ENCODE measurements at places on chromosomes 2 and 18.

- DNase-seq: no peak
Measured at GRCh38 chr2:6927186-6927585, 10.0 kb downstream of the RNF144A start.

GRCh38 chr18:50679056-50679455 lies 119.2 kb downstream of the MAPK4 start:
- DNase-seq: no peak

DNA sequence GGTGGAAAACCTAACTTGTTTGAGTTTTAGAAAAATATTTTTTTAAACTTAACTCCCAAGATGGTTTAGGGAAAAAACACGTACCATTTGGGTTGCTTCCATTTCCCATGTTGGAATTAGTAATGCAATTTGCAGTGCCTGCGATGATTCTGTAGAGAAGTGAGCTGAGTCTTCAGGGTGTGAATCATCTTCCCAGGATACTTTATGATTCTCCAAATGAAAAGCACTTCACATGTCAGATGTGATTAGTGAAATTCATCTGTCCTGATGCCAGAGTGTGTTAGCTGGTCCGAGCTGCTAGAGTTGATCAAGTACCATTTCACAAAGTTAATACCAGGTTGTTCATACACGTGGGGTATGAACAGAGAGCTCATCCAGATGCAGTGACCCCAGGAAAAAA lies 59.1 kb downstream of the ACOXL start:
- no peak for DNase-seq

DNA sequence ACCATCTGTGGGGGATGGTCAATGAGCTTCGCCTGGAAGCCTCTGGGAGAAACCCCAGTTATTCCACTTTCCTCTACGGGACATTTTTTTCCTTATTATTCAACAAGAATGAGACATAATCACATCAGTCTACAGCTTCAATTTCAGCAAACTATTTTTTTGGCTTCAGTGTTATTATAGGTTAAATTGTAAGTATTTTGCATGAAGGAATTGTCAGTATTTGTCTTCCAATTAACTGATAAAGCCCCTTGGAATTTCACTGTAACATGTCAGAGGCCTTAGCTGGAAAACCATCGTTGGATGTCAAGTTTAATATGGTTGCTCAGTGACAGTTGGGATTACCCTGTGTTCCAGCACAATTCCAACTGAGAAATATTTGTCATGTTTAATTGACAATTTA lies 480.9 kb upstream of the CHST9 start:
- no peak for DNase-seq

GRCh38 chr2:55364189-55365055 lies 55.2 kb downstream of the CCDC88A start:
- DNase-seq: peak; percentile 69

All from suppressor macrophage treated with lipopolysaccharide for 1 hour (primary cell).